ENCODE measurements at places on chromosomes 7 and 10.

- DNase-seq, result no peak
These were observed 58.3 kb downstream of the MKX start for GRCh38 chr10:27687326-27687725.

- DNase-seq, result no peak
These were observed 123.9 kb downstream of the CREB5 start for GRCh38 chr7:28536259-28536658.

DNA sequence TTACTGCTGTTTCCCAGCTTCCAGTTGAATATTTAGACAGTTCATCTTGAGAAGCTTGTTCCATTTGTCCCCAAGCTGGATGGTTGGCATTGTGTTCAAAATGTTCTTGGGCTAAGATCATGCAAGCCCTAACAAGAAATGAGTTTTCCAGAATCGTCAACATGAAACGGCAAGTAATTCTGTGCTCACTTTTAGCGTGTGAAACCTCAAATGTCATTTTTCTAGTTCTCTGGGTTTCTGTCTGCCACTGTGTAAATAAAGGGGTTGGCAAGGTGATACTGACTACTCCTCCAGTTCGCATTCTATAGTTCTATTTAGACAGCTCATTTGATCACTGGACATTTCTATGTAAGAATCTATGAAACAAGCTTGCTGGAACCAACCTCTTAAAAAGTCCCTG is 194.0 kb downstream of the AHR start:
- DNase-seq, result no peak

DNA sequence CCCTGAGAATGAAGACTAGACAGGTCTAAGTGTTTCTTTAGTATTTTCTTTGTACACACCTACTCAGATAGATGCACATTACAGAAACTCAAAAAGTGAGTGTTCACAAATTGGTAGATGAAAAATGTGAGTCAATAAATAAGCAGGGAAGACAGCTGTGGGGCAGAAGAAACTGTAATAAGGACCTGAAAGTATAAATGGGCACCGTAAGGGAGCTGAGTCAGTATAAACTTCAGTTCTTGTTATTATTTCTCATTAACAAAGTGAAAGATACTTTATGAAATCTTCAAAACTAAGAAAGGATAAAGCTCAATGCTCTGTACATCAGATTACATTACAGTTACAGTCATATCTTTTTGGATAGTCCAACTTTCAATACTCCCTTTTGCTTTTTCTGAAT is 2.5 kb downstream of the MTPN start:
- no peak for DNase-seq

GRCh38 chr7:137091396-137091795 is 222.9 kb downstream of the CHRM2 start:
- DNase-seq, result no peak

DNA sequence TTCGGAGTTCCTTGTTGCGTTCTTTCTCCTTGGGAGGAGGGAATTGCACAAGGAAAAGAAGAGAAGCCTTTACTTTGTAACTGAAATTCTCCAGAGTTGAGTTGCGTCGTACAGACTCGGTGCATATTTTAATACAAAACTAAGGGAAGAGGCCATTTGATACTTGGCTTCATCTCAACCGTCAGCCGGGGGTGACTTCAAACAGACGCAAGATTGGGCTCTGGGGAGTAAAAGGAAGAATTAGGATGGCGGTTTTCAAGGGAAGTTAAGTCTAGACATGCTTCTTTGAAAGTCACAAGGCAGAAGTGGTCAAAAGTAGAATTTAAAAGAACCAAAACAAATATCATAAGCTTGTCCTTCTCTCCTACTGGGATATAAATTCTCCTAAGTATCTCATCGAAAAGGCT is 1.6 kb downstream of the PRR15 start:
- no peak for DNase-seq
